Stimulated activated naive CD4-positive, alpha-beta T cell (primary cell): ENCODE measurements at places on chromosomes 1 and 21.

DNA sequence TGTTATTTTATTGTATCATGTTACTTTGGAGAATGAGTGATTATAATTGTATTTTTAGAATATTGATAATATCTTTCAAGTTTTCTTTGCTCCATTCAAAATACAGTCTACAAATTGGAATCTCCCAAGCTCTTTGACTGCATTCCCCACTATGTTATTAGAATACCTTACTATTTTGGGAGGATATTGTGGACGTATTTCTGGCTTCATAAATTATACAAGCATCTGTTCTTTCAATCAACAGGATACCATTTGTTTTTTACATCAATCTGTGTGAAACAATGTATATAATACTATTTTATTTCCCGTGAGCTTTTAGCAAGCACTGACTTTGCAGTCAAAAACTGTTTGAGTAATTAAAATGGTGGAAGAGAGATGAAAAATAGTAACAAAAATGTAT is 226.5 kb downstream of the PTPRC start:
- DNase-seq = no peak

- no peak for DNase-seq
These were observed 6.6 kb upstream of the VWA5B1 start for GRCh38 chr1:20284046-20284445.

DNA sequence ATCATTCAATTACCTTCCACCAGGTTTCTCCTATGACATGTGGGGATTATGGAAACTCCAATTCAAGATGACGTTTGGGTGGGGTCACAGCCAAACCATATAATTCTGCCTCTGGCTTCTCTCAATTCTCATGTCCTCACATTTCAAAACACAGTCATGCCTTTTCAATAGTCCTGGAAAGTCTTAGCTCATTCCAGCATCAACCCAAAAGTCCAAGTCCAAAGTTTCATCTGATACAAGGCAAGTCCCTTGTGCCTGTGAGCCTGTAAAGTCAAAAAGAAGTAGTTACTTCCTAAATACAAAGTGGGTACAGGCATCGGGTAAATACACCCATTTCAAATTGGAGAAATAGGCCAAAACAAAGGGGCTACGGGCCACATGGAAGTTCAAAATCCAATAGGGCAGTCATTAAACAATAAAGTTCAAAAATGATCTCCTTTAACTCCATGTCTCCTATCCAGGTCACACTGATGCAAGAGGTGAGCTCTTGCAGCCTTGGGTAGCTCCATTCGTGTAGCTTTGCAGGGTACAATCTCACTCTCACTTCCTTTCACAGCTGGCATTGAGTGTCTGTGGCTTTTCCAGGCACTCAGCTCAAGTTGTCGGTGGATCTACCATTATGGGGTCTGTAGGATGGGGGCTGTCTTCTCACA is 112.9 kb downstream of the FCRL5 start:
- no peak for DNase-seq

- no peak for DNase-seq
These were observed 45.9 kb upstream of the ATP2B4 start for GRCh38 chr1:203580733-203581132.

DNA sequence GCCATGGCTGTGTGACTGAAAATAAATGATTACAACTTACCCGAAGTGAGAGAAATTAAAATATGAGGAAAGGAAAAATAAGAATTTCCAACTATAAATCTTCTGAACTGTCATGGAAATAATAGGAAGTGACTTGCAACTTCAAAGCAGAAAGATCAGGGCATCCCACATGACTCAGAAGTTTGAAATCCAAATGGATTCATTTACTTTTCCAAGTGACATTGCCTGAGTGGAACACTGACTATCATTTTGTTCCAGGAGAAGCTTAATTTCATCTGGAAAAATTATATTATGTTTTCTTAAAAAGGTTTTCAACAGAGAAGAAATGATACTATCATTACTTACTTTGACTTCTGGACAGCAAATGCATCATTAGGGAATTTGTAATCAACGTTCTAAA is 110.8 kb downstream of the GREM2 start:
- no peak for DNase-seq

DNA sequence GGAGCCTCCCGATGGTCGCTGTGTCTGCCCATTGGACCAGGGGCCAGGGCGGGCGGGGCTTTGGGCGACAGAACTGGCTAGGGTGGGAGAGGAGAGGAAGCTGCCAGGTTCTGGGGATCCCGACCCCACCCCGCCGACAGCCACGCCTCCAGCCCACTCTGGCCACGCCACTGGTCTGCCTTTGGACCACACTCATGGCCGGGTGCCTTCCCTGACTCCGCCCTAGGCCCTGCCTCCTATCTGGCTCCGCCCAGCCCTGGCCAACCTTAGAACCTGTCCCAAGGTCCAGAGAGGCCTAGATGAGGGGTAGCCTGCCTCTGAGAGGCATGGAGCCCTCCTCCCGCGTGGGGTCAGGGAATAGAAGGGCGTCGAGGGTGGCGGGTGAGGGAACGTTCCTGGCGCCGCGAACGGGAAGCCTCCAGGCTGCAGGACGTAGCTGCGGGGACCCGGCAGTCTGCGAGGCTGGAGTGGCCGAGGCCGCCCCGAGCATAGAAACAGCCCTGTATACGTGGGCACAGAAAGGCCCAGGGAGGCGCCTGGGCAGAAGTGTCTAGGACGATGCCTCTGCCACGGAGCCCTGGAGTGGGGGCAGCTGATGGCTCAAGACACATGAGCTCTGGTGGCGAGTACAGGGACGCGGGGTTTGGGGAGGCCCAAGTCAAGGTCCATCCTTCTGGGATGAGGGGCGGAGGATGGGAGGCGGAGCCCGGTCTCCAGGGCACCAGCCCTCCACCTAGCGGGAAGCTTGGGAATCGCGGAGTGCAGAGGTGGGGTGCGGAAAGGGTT is 11.5 kb upstream of the COL16A1 start:
- no peak for DNase-seq

DNA sequence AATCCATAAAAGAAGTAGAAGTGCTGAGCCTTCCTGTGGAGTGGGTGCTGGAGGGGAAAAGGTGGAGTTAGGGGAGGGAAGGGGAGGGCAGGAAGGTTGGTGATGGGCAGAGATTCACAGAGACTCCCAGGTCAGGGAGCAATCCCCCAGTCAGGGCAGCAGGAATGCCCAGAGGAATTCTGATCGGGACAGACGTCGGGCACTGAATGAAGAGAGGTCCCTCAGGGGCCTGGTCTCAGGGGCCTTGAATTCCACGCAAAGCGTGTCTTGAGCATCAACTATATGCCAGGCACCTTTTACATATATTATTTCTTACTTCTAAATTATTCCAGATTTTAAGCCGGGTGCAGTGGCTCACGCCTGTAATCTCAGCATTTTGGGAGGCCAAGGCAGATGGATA is 7.2 kb upstream of the PADI1 start:
- no peak for DNase-seq

GRCh38 chr1:163933437-163933836 is 611.7 kb downstream of the NUF2 start:
- no peak for DNase-seq

- no peak for DNase-seq
These were observed 20.6 kb downstream of the NIBAN1 start for GRCh38 chr1:184953600-184954219.

GRCh38 chr1:63545780-63546179 is 22.5 kb downstream of the EFCAB7 start:
- no peak for DNase-seq

DNA sequence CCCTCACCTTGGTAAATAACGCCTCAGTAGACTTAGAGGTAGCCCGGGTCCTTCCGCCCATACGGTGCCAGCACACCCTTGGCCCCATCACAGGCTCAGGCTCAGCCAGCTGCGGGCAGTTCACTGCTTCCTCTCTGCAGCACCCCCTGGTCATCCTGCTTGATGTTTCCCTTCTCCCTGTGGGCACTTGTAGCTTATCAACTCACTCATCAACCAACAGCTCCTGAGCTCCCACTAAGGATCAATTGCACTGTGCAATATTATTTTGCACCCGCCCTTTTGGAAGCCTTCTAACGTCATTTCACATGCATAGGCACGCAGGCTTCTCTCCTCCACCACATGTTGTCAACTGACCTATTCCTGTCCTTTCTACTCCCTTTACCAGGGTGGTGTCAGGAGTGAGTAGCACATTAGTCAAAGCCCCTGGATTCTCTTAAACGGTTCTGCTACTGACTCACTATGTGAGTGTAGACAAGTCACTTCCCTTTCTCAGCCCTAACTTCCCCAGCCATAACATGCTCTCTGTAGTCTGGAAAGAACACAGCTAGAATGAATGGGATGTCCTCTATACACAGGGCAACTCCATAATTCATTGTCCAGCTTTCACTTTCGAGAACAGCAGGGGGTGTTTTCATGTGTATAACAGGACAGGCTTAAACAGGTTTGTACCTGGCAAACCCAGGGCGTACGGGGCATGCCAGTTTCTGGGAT is 47.1 kb upstream of the IRF2BP2 start:
- DNase-seq = no peak

DNA sequence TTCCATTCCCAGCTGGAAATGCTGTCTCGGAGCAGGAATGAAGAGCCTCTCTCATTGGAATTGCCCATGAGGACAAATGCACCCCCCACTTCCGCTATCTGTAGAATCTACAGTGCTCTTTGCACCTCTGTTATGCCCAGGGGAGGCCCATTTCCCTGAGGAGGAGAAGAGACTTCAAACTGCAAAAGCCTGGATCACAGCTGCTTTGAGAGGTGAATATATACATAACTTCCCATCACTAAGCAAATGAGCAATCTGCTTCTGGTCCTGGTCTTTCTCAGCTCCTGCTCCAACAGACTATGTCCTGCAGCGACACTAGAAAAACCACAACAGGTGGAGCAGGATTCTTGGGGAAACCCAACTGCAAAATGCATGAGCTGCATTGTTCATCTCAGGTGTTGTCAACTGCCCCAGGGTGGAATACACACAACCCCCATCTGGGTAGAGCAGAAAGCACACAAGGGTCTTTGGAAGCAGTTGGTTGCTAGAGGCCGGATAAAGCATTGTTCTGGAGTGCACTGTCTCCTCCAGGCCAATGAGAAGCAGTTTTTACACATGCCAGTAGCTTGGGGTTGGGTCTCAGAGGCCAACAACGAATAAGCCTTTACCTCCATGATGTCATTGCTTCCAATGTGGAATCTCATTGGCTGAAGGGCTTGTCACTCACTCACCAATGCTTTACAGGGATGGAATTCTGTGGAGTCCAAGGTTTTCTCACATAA is 67.7 kb upstream of the RAB4A start:
- DNase-seq = no peak

DNA sequence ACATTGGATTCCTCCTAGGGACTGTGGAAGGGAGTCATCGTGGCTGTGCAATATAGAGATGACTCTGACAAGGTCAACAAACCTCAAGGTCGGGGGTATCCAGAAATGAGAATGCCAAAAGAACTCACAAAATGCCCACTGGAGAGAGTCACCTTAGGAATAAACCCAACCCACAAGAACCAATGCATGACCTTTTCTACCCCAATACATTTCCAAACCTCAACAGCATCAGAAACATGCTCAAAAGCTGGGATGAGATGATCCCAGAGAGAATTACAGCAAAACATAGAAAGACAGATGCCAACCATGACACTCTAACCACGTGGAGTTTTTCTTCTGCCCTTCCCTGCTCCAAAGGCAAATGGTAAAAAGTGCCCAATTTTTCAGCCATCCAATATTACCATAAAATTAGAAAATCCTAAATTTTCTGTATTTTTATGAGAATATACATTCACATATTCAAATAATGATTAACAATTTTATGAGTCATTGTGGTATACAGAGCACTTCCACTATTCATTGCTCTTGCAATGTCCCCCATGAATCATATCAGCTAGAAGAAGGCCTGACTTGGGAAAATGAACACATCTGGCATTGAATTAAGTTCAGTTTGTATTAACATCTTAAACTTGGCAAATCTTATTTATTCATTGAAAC is 88.2 kb upstream of the PALMD start:
- no peak for DNase-seq

DNA sequence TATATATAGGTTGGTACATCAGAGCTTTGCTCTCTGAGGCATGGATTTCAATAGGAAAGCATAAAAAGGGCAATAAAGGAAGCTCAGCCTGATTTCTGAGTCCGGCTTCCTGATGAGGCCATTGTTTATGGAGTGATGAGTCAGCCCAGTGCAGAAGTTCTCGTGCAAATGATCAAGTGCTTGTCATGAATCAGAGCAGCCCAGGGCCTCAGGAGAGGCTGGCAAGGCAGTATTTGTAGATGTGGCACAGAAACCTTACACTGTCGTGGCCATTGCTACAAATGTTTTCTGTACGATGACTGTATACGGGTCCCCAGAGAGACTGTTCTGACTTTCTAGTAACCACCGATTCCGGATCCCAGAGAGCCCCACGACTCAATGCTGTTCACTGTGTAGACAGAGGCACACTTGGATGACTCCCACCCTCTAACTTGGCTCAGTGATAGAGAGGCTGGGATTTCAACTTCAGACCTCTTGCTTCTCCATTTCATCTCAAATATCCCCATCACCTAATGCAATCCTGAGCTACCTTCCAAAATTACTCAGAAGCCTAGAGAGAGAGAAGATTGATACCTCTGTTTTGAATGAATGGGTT is 26.8 kb downstream of the UMODL1 start:
- DNase-seq = no peak

GRCh38 chr1:67441739-67442281 is 11.6 kb upstream of the SERBP1 start:
- DNase-seq = no peak

DNA sequence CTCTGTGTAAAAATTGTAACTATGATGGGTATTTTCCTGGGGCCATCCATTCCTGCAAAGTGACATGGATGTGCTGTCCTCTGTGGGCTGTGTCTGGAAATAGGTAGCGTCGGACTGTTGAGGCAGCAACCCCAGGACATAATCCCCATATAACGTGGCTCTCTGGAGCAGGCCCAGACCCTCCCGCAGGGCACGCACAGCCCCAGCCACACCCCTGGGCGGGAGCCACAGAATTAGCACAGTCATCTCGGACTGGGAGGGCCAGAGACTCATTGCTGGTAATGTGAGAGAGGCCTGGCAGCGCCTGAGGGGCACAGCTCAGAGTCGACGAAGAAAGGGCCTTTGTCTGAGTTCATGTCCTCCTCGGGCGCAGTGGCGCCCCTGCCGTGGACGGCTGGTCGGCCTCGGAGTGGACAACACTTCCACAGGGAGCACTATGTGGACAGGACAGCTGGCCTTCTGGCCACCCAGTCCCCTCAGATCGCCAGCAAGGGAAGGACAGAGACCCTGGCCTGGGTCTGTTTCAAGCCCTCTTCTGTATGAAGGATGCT is 20.1 kb downstream of the SIM2 start:
- DNase-seq = no peak

GRCh38 chr1:226405411-226405988 is 2.4 kb downstream of the PARP1 start:
- DNase-seq = no peak

GRCh38 chr1:50548243-50548642 is 125.0 kb upstream of the DMRTA2 start:
- DNase-seq = no peak

GRCh38 chr1:246658567-246658966 is 65.6 kb upstream of the SCCPDH start:
- no peak for DNase-seq

DNA sequence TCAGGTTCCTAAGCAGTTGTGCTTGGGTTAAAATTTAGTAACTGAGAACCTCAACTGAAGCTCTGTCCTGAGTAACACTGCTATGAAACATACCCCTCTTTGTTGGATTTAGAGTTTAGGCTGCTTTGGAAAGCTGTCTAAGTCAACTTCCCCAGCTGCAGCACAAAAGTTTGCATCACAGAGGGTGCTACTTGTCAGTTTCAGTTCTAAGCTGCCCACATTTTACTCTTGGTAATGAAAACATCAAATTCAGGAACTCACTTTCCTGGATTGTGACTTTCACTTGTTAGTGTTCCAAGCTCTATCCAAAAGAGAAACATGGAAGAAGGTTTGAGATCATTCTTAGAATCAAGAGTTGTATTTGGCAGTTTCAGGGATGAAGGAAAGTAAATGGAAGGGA is 191.7 kb upstream of the NFIA start:
- no peak for DNase-seq

GRCh38 chr1:153180556-153180955 is 22.7 kb upstream of the LELP1 start:
- DNase-seq = no peak
